ENCODE measurements at places on chromosomes 1 and 21.

DNA sequence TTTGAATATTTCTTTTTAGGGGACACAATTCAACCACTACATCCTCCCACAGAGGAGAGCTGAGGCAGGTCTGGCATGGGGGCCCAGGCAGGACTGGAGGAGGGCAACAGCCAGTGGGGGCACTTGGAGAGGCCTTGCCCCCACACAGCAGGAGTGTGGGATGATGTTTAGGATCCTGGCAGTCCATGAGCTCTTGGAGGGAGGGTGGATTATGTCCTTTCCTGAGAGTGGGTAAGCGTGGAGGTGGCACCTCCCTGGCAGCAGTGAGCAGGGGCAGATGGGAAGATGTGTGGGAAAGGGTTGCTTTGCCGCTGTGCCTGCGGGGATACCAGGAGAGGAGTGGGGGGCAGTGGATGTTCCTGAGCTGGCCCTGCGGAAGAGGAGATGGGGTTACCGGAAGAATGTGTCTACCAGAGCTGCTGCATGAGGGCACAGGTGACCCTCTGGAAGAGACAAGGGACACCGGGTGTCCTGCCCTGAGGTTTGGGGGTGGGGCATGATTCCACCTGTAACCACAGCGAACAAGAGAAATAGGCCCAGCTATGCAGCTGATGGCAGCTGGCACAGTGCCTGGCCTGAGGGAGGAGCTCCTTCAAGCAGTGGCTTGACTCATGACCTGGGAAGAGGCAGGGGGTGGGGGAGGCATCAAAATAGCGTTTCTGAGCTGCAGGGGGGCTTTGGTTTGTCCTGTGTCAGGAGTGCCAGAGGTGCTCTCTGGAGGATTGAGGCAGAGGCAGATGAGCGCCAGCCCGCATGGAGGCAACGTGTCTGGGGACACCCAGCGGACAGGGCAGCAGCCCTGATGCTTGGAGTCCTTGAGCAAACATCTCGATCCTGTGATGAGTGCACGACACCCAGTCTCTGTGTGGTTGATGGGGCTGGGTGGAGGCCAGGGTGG is 123.9 kb upstream of the TMPRSS2 start:
- DNase-seq, result no peak

DNA sequence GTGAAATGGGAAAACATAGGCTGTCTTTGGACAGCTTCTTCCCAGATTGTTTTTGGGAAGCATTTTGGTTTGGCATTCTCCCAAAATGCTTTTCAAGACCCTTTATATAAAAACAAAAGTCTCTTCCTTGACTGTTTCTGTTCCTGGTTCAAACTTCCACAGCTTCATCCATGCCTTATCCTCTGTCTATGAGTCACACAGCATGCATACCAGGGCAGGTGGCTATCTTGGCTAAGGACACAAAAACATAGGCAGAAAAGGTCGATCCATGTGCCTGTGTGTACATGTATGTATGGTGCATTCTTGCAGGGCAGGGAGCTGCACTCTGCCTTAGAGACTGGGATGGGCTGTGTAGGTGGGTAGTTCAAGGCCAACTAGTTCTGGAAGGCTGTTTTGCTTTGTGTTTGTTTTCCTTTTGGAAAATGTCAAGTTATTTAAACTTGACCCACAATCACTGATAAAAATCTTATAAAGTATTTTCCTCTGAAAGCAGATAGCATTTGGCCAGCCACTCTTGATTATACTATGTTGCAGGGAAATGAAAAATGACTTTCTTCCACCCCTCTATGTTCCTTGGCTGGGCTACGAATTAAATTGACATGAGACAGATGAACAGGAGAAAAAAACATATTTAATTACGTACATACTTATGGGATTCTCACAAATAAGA is 437.0 kb downstream of the SIPA1L2 start:
- no peak for DNase-seq

DNA sequence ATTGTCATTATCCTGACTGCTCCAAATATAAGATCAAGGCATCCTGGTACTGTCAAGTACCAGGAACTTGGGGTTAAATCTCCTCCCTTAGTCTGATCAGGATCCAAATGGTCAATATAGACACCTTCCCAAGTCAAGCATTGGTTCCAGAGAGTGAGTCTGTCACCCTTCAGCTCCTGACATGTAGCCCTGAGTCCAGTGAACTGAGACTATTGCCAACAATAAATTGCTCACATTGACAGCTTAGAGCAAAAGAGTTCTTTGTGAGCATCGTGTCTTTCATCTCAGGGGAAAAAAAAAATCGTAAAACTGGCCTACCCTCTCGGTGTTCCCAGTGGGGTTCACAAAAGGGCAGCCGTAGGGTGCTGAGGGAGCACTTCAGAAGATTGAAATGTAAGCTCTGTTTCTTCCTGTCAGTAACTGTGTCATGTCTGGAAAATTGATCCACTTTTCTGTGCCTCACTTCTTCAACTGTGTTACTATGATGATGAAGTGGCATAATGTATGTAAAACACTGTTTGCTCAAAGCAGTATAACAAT is 228.5 kb downstream of the KCNH1 start:
- DNase-seq, result no peak

- DNase-seq, result no peak
These were observed 72.2 kb downstream of the PLEKHA6 start for GRCh38 chr1:204287466-204287891.

DNA sequence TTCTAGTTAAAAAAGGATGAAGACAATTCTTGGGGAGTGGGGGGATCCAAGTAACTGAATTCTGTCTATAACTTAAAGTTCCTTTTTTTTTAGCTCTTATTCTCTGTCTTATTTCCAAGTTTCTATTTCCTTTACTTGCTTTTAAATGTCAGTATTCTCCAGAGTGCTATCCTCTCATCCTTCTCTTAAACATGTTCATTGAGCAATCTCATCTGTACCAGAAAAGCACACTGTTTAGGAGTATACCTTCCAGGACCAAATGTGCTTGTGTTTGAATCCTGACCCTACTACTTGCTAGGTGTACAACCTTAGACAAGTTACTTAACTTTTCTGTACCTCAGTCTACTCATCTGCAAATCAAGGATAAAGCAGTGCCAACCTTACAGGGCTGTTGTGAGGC is 50.1 kb downstream of the AKT3 start:
- DNase-seq, result no peak

DNA sequence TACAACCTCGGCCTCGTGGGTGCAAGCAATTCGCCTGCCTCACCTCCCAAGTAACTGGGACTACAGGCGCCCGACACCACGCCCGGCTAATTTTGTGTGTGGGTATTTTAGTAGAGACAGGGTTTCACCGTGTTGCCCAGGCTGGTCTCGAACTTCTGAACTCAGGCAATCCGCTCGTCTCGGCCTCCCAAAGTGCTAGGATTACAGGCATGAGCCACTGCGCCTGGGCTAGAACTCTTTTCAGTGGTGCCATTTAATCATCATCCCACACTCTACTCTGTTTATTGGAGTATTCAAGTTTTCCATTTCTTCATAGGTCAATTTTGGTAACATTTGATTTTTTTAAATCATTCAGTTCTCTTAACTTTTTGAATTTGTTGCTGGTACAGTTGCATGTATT is 101.3 kb downstream of the DHRS3 start:
- no peak for DNase-seq

DNA sequence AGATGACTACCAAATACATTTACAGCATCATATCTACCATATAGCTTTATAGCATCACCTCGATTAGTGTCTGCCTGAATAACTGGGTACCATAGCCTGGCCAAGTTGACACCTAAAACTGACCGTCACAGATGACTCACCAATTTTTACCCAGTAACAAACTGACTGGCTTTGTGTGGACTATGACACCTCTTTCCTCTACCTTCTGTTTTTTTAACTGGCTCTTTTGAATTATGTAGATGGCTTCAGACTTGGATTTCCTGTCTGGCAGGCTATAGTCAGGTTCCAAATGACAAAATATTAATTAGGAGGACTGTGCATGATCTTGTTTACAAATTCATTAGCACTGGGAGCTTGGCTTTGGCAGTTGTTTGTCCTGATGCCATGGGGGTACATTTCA is 360.3 kb downstream of the TGFB2 start:
- no peak for DNase-seq

DNA sequence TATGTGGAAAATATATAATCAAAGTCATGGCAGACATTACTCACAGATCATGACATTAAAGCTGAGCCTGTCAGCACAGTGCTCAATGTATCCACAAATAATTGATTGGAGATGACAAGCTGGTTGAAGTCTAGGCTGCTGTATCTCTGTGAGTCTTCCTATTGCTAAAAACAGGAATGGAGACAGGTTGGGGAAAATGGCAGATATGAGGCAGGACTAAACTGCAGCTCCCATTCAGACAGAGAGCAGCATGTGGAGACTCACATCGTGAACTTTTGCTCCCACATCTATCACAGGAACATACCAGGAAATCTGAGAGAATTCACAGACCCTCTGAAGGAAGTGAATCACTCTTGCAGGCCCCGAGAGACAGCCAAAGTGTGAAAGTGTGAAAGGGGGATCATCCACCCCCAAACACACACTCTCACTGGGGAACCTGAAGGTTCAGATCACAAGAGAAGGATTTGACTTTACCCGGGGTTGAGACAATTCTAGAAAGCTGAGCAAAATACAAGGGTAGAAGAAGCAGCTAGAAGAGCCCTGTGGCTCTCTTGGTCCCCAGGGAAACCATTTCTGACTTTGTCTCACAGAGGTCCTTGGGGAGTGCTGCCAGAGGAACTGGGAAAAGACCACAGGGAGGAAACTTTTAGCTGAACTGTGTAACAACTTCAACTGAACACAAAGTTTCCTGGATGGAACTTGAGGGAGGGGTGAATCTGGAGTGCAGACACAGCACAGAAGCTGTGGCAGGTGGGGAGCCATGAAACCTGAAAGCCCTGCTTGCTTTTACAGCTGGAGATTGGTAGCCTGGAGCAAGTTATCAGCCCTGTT is 173.4 kb downstream of the S1PR1 start:
- no peak for DNase-seq

GRCh38 chr1:19967808-19968207 is 11.6 kb downstream of the PLA2G2A start:
- DNase-seq, result no peak

- DNase-seq, result no peak
These were observed 48.6 kb downstream of the CNN3 start for GRCh38 chr1:94878329-94878728.

DNA sequence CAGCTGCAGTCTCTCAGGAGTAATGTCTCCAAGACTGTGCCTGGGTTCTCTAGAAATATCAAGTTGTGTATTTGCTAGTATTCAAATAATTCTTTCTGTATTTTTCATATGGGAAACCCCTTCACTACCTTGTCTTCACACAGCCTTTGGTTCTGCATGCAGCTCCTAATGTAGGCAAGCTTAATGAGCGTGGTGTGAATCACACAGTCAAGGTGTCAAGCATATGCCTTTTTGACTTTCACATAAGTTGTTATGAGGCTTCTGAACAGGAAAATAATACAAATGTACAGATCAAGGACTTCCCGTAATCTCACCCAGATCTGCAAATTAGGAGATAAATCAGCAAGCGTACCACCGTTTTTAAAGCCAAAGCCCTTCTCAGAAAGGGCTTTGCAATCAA is at the start of gene FCRL3:
TSS of gene FCRL3 (minus strand) at position 38 of the 400 bp plus-strand sequence. CDS start 280 bp downstream, outside the sequence.
- no peak for DNase-seq

DNA sequence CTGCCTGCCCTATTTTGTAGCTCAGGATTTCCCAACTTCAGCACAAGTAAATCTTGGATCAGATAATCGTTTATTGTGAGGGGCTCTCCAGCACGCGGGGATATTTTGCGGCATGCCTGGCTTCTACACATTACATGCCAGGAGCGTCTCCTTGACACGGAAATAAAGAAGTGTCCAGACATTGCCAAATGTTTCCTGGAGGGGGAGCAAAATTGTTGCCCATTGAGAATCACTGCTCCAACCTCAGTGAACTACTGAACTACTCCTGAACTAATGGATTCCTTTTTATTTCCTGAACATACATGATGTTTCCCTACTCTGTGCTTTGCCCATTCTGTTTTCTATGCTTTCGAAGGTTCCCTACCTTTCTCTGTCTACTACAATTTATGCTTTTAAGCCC is 1359.1 kb upstream of the ADGRL2 start:
- DNase-seq, result no peak

DNA sequence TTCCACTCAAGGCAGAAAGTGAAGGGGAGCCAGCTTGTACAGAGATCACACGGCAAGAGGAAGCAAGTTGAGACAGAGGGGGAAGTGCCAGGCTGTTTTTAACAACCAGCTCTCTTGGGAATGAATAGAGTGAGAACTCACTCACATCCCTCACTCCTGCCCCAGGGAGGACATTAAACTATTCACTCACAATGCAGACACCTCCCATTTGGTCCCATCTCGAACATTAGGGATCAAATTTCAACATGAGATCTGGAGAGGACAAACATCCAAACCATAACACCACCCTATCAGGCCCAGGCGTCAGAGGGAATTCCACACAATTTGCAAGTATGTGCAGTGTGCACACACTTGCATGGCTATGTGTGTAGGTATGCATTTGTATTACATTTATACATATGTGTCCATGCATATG is 62.7 kb downstream of the DMAP1 start:
- no peak for DNase-seq

- DNase-seq, result no peak
These were observed 14.6 kb upstream of the ACBD3 start for GRCh38 chr1:226201029-226201593.

DNA sequence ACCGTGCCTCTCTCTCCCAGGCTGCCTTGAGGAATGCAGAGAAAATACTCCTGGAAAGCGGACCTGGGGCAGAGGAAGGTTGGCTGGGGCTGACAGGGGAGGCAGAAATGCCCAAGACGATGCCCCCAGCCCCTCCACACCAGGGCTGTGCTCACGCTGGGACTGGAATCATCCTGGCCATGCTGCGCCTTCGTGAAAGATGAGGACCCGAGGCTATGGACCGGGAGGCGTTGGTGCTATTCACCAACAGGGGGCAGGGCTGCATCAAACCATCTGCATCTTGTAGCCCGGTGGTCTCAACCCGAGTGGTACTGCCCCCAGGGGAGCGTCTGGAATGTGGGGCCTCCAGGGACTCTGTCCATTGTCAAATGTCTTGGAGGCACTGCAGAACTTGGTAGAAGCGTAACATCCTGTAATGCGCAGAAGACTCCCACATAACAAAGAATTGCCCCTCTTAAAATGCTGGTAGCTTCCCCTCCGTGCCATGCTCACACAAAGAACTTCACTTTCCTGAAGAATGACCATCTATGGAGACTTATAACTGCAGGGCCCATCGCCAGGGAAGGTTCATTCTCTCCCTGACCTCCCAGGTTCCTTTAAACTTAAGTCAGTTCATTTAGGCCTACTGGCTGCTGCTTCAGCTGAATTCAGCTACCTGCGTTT is 251.2 kb downstream of the RRAGC start:
- DNase-seq, result no peak
